SK-MEL-5 (cell line): ENCODE measurements at places on chromosomes 1 and 21. TPM values are rescaled to one million over a fixed set of nuclear protein-coding genes. Genes with fewer than 3 reads are reported as not detected.

ADAMTSL4 gene
- total RNA-seq: 0.27 and 0.48 TPM in 2 replicates

PMVK gene
- 10.4 and 19.0 TPM in 2 replicates for total RNA-seq

CFHR2 gene
- total RNA-seq: not detected in 2 replicates

USH2A gene
- total RNA-seq: 0.67 and 0.79 TPM in 2 replicates

RBBP4 gene
- 80.8 and 94.1 TPM in 2 replicates for total RNA-seq

VAMP3 gene
- 102 and 104 TPM in 2 replicates for total RNA-seq

TMPRSS3 gene
- total RNA-seq: 0.34 TPM in 1 of 2 replicates, not detected in the other

DUSP23 gene
- 59.0 and 78.8 TPM in 2 replicates for total RNA-seq

LCE1F gene
- not detected in 2 replicates for total RNA-seq

NEGR1 gene
- not detected in 2 replicates for total RNA-seq

SPRR4 gene
- total RNA-seq: not detected in 2 replicates

RGS2 gene
- total RNA-seq: 12.4 and 12.5 TPM in 2 replicates

BRINP2 gene
- total RNA-seq: not detected in 2 replicates

CRP gene
- not detected in 2 replicates for total RNA-seq

UTS2 gene
- total RNA-seq: not detected in 2 replicates

ALG6 gene
- 38.8 and 39.0 TPM in 2 replicates for total RNA-seq

C1QTNF12 gene
- total RNA-seq: not detected in 2 replicates

WDR4 gene
- total RNA-seq: 11.3 and 13.2 TPM in 2 replicates

HSPB7 gene
- total RNA-seq: 0.66 TPM in 1 of 2 replicates, not detected in the other

OLFM3 gene
- total RNA-seq: 0.11 TPM in 1 of 2 replicates, not detected in the other

TNFAIP8L2 gene
- not detected in 2 replicates for total RNA-seq

SPRR5 gene
- total RNA-seq: not detected in 2 replicates

PAQR6 gene
- total RNA-seq: 0.13 and 0.32 TPM in 2 replicates

WNT9A gene
- not detected in 2 replicates for total RNA-seq

KCNJ9 gene
- total RNA-seq: not detected in 2 replicates

NECTIN4 gene
- total RNA-seq: 0.11 and 0.21 TPM in 2 replicates

ETNK2 gene
- total RNA-seq: 21.3 and 22.7 TPM in 2 replicates

CHRNB2 gene
- total RNA-seq: 0.82 and 1.5 TPM in 2 replicates

RHOU gene
- 0.79 and 0.80 TPM in 2 replicates for total RNA-seq

CD101 gene
- total RNA-seq: not detected in 2 replicates

HLX gene
- 4.9 and 5.3 TPM in 2 replicates for total RNA-seq

KIF14 gene
- total RNA-seq: 8.7 and 10.2 TPM in 2 replicates

NMNAT2 gene
- total RNA-seq: 0.03 and 0.08 TPM in 2 replicates

MIXL1 gene
- total RNA-seq: not detected in 2 replicates

TEKT2 gene
- total RNA-seq: not detected in 2 replicates

SYTL1 gene
- total RNA-seq: not detected in 2 replicates

CD52 gene
- total RNA-seq: not detected in 2 replicates

INKA2 gene
- total RNA-seq: 0.48 TPM in 1 of 2 replicates, not detected in the other

CCDC18 gene
- 6.0 and 6.2 TPM in 2 replicates for total RNA-seq

WLS gene
- 33.8 and 35.1 TPM in 2 replicates for total RNA-seq

VSIG8 gene
- total RNA-seq: not detected in 2 replicates

FHAD1 gene
- 0.16 and 0.42 TPM in 2 replicates for total RNA-seq

OR2T11 gene
- not detected in 2 replicates for total RNA-seq

UBE2U gene
- not detected in 2 replicates for total RNA-seq

SMIM1 gene
- total RNA-seq: 2.9 and 4.4 TPM in 2 replicates

MAN1C1 gene
- total RNA-seq: 0.40 and 0.67 TPM in 2 replicates

PLOD1 gene
- total RNA-seq: 204 and 218 TPM in 2 replicates

OR2L13 gene
- not detected in 2 replicates for total RNA-seq

SERPINC1 gene
- total RNA-seq: not detected in 2 replicates

S100A14 gene
- total RNA-seq: not detected in 2 replicates

IL22RA1 gene
- total RNA-seq: 0.37 and 0.77 TPM in 2 replicates

FAM131C gene
- total RNA-seq: 0.26 and 0.51 TPM in 2 replicates

SETDB1 gene
- total RNA-seq: 46.9 and 49.3 TPM in 2 replicates

C1orf116 gene
- 0.13 and 0.50 TPM in 2 replicates for total RNA-seq

TNFRSF8 gene
- total RNA-seq: not detected in 2 replicates
